Right lung (tissue), 10 donors: ENCODE measurements at places on chromosomes 13 and 19.

- no peak for DNase-seq
These were observed 2.2 kb upstream of the CYP4F22 start for GRCh38 chr19:15506074-15506571.

DNA sequence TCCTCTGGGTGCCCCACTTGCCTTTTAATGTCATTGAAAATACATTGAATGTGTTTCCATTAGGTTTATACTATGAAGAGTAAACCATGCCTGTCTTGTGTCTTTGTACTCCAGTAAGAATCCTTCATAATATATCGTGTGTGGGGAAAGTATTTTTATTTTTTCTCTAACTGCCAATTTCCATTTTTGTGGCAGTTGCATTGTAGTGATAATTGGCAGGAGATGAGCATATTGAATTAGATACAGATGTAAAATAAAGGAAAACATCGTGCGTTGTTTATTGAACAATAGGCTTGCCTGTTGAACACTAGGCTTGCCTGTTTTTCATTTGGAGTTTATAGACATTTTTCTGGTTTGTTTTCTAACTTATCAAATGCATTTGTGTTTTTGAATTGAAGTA is 218.8 kb downstream of the NBEA start:
- DNase-seq, result no peak

GRCh38 chr19:43812688-43813087 is 10.4 kb upstream of the LYPD5 start:
- DNase-seq, result no peak

- no peak for DNase-seq
These were observed 31.8 kb downstream of the DNM2 start for GRCh38 chr19:10749435-10750384.

DNA sequence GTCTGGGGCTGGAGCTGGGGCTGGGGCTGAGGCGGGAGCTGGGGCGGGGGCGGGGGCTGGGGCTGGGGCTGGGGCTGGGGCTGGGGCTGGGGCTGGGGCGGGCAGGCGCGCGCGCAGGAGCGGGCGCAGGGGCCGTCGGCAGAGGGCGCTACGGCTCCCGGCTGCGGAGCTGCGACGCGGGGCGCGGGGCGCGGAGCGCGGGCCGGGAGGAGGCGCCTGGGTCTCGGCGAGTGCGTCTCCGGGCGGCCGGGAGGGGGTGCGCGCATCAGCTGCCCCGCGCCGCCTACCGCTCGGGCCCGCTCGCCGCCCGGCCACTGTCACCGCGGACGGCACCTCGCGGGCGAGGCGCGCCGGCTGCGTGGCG is 422 bp upstream of the MTUS2 start:
- DNase-seq, result no peak

DNA sequence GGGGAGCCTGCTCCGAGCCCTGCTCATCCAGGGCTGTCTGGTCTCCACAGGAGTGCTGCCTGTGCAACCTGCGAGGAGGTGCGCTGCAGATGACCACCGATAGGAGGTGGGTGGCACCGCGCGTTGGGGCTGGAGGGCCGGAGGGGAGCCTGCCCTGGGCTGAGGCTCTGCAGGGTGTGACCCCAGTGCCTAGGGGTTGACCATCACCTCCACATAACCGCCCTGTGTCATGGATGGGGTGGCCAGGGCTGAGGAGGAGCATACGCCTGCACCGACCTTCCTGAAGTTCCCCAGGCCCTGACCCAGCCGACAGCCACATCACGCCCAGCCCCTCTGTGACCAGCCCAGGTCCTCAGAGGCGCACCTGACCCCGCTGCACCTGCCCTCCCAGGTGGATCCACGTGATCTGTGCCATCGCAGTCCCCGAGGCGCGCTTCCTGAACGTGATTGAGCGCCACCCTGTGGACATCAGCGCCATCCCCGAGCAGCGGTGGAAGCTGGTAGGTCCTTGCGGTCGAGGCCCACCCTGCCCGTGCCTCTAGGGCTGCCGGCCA is 168.7 kb downstream of the KDM4B start:
- DNase-seq, result no peak
